ENCODE measurements at places on chromosomes 11 and 22.

DNA sequence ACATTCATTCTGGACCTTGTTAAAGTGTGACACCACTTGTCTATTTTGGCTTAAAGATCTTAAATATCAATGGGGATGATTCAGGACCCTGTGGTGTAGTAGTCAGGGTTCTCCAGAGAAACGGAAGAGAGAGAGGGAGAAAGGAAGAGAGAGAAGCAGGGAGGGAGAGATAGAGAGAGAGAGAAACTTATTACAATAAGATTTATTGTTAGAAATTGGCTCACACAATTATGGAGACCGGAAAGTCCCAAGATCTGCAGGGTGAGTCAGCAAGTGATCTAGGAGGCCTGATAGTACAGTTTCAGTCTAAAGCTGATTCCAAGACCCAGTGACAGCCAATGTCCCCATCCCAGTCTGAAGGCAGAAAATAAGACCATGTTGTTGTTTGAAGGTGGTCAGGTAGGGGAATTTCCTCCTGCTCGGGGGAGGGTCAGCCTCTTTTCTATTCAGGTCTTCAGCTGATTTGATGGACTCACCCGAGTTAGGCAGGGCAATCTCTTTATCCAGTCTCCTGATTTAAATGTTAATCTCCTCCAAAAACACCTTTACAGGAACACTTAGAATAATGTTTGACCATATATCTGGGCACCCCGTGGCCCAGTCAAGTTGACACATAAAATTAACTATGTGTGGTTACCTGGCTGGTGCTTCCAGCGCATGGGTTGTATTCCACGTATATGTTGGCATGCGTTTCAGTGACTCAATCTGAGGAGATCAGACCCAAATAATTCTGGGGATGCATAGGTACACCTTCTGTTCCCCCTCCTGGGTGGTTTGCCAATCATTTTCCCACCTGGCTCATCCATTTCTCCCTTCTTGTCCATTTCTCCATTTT is 1350.5 kb downstream of the TBC1D22A start:
- no peak for DNase-seq

DNA sequence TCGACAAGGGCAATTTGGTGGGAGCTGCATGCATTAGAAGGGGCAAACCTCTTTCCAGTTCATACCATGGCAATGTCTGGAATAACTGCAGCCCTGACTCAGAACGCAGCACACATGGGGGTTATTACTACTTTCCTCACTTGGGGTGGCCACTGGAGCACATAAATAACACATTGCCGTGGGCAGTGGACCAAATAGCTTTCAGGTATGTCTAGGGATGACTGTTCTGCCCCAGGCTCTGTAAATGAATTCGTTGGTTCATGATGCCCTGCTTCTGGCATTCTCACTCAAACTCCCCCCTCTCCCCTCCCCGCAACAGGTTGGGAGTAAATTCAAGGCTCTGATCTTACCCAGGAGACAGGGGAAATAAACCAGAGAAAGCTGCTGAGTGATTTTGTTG is 238.0 kb upstream of the PLET1 start:
- DNase-seq, result no peak

DNA sequence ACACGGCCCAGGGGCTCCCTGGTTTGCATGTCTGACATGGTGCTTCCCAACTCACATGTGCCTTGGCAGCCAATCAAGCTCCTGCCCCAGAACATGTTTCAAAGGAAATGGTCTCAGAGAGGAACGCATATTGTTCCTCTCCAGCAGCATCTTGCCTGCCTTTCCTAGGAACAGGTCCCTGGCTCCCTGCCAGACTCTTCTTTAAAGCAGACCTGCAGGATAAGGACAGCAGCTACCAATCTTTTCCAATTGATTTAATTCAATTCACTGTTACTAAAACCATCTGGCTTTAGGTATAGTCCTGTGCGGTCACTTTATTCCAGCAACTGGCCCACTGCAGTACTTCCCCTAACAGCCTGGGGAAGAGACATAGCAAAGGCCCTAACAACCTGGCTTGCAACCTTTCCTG is 79.9 kb downstream of the AMBRA1 start:
- DNase-seq, result no peak

GRCh38 chr11:18987454-18988231 is 48.4 kb upstream of the MRGPRX1 start:
- no peak for DNase-seq

- no peak for DNase-seq
These were observed 46.5 kb downstream of the SLC22A12 start for GRCh38 chr11:64637334-64638017.

Measured in upper lobe of right lung (tissue), 1 donor.